Tibial nerve (tissue), 4 donors: ENCODE measurements at places on chromosomes 12 and 14. TPM values are rescaled to one million over a fixed set of nuclear protein-coding genes. Genes with fewer than 3 reads are reported as not detected.
A peak's percentile ranks its signal among the peaks of the same experiment; 100 is the strongest.

DNA sequence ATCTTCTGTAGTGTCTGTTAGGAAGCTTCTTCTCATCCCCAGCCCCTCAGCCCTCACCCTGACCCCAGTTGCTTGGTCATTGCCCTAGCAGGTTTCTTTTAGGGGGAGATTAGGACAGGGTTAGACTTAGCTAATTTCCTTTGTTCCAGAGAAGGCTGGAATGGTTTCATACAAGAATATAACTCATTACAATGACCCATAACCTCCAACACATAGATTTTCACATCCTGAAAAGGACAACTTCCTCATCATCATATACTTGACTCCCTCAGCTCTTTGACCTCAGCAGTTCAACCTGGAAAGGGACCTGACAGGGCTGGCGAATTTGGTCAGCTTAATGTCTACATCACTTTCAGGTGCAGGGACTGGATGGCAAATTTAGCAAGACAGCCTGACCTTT, 8.0 kb upstream of the BHLHE41 start:
- no peaks in the 10 kb centered on the region for H3K36me3 ChIP-seq
- no peak overlapping the region for H3K27ac ChIP-seq
- DNase-seq: no peak

GRCh38 chr12:44774815-44775411, 101.2 kb downstream of the NELL2 start:
- H3K27me3 ChIP-seq: no peaks in the 10 kb centered on the region
- peak; percentile 13 for DNase-seq
- H3K36me3 ChIP-seq: no peaks in the 10 kb centered on the region
- H3K4me1 ChIP-seq: no peaks in the 10 kb centered on the region

DNA sequence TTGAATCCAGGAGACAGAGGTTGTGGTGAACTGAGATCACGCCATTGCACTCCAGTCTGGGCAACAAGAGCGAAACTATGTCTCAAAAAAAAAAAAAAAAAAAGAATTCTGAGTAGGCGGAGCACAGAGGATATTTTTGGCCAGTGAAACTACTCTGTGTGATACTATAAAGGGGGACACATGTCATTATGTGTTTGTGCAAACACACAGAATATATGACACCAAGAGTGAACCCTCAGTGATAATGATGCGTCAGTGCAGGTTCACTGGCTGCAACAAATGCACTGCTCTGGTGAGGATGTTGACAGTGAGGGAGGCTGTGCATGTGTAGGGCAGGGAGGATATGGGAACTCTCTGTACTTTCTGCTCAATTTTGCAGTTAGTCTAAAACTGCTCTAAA, 24.2 kb downstream of the FBXO21 start:
- H3K4me1 ChIP-seq: no peaks in the 10 kb centered on the region
- peaks cover 2% of the 10 kb centered on the region for H3K36me3 ChIP-seq
- H3K27me3 ChIP-seq: no peaks in the 10 kb centered on the region
- no peak overlapping the region for H3K27ac ChIP-seq

GRCh38 chr14:94638339-94638738, 26.1 kb downstream of the SERPINA3 start:
- H3K27me3 ChIP-seq: no peaks in the 10 kb centered on the region
- no peak overlapping the region for H3K4me3 ChIP-seq
- H3K4me1 ChIP-seq: no peaks in the 10 kb centered on the region
- no peaks in the 10 kb centered on the region for H3K36me3 ChIP-seq
- DNase-seq: no peak

GRCh38 chr12:82448911-82449578, 90.7 kb downstream of the METTL25 start:
- no peak for DNase-seq
- no peaks in the 10 kb centered on the region for H3K27me3 ChIP-seq
- H3K4me1 ChIP-seq: no peaks in the 10 kb centered on the region
- H3K4me3 ChIP-seq: no peak overlapping the region

GRCh38 chr12:21776175-21776574, 1.7 kb upstream of the KCNJ8 start:
- no peak for DNase-seq
- no peak overlapping the region for H3K4me3 ChIP-seq
- H3K4me1 ChIP-seq: peaks cover 23% of the 10 kb centered on the region
- no peaks in the 10 kb centered on the region for H3K36me3 ChIP-seq

GRCh38 chr12:25574761-25575160, 21.7 kb upstream of the LMNTD1 start:
- DNase-seq: no peak
- peaks cover 7% of the 10 kb centered on the region for H3K4me1 ChIP-seq
- no peak overlapping the region for H3K4me3 ChIP-seq
- no peak overlapping the region for H3K27ac ChIP-seq
- no peaks in the 10 kb centered on the region for H3K27me3 ChIP-seq

GRCh38 chr12:131565267-131566015, 145.4 kb upstream of the SFSWAP start:
- DNase-seq: no peak
- H3K27me3 ChIP-seq: no peaks in the 10 kb centered on the region
- H3K36me3 ChIP-seq: no peaks in the 10 kb centered on the region
- no peak overlapping the region for H3K4me3 ChIP-seq
- H3K4me1 ChIP-seq: no peaks in the 10 kb centered on the region

DNA sequence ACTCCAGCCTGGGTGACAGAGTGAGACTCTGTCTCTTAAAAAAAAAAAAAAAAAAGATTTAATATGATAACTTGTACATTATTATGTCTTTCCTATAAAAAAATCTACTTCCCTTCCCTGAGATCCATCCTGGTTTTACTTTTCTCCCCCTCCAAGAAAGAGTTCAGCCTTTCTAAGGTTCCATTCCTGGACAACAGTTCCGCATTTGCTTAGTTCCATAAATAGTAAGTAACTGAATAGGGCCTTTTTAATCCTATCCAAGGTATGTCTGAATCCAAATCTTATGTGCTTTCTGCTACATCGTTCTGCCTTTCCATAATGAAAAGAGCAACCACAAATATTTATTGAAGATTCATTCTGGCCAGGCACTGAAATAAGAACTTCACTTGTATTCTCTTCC, 187.8 kb downstream of the DACT1 start:
- H3K4me1 ChIP-seq: no peaks in the 10 kb centered on the region
- no peak overlapping the region for H3K27ac ChIP-seq
- H3K27me3 ChIP-seq: no peaks in the 10 kb centered on the region
- no peak for DNase-seq
- H3K4me3 ChIP-seq: no peak overlapping the region

DNA sequence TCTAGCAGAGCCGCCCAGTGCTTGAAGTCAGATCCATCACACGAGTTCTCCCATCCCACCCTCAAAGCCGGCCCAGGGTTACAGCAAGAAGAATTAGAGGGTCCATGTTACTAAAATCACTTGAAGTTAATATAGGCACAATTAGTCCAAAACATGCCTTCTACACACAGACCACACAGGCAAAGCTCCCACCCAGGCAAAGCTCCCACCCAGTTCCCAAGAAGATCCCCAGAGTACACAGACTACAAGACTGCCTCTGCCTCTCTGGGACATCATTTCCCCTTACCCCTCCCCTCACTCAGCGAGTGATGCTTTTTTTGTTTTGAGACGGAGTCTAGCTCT, 3.3 kb downstream of the GLI1 start:
- no peaks in the 10 kb centered on the region for H3K27me3 ChIP-seq
- H3K36me3 ChIP-seq: no peaks in the 10 kb centered on the region
- H3K4me3 ChIP-seq: peak overlapping the region; percentile 84

DNA sequence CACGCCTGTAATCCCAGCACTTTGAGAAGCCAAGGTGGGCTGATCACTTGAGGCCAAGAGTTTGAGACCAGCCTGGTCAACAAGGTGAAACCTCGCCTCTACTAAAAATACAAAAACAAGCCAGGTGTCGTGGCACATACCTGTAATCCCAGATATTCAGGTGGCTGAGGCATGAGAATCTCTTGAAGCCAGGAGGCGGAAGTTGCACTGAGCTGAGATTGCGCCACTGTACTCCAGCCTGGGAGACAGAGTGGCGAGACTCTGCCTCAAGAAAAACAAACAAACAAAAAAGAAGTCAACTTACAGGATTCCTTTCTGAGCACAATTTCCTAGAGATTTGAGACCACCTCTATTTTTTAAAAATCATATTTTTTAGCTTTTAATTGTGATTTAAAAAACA, 45.3 kb downstream of the DGLUCY start:
- H3K4me3 ChIP-seq: no peak overlapping the region
- H3K4me1 ChIP-seq: no peaks in the 10 kb centered on the region
- H3K27me3 ChIP-seq: no peaks in the 10 kb centered on the region
- H3K27ac ChIP-seq: no peak overlapping the region

Gene CCDC77
- total RNA-seq: 9.2 TPM

Gene RTN1
- total RNA-seq: 16.1 TPM

Gene OASL
- 0.44 TPM for total RNA-seq

Gene CACNA1C
- total RNA-seq: 6.3 TPM

Gene GPR84
- total RNA-seq: 0.42 TPM

Gene KERA
- not detected for total RNA-seq
